ENCODE measurements at places on chromosomes 5 and 9.

GRCh38 chr9:123343443-123344191 is 12.4 kb upstream of the CRB2 start:
- DNase-seq, result no peak

DNA sequence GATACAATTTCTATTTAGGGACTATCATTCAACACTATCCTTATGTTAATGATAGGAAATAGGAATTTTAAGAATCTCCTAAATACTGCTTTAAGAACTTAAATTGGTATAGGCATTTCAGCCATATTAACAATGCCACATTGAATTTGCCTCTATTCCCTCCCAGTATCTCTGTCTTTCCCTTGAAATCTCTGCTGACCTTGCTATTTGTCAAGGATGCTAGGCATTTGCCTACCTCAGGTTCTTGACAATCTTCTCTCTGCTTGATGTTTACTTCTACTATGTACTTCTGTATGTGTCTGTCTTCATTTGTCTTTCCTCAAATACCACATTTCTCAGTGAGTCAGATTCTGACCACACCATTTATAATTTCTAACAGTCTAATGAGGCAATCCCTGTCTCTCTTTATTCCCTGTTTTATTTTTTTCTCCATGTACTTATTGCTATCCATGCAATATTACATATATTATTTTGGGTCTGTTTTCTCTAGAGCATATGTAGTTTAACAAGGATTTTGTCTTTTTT is 1461.4 kb upstream of the CDH9 start:
- no peak for DNase-seq

DNA sequence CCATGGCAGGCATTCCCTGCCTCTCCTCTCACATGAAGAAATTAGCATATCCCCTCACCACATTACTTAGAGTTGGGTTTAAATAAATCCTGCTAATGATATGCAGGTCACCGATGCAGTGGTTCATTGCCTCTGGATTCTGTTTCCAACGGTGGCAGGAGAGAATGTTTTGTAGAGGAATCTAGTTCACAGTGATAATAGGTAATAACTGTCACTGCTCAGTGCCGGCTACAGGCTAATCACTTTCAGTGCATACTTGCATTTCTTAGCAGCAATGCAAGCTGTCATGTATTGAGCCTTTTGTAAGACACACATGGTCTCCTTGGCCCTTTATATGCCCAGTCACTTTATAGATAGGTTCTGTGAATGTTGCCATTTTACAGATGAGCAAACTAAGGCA is 59.5 kb upstream of the INSYN2B start:
- DNase-seq, result no peak

DNA sequence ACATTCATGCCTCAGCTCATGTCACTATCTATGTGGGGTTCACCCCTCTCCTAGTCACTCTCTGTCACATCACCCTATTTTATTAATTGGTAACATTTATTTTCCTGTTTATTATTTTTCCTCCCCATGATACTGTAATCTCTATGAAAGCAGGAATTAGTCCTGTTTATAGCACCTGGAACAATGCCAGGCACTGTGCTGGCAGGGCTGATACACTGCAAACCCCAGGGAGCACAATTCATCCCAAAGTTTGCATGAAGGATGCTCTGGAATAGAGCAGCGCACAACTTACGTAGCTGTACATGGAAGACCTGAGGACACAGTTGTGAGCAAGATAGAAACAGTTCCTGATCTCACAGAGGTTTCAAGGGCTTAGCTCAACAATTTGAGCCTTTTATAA is 103.2 kb downstream of the NSG2 start:
- DNase-seq, result no peak

- no peak for DNase-seq
These were observed 347.3 kb downstream of the KDM4C start for GRCh38 chr9:7105095-7105494.

- DNase-seq, result no peak
These were observed 44.1 kb downstream of the DCP2 start for GRCh38 chr5:113020461-113021273.

DNA sequence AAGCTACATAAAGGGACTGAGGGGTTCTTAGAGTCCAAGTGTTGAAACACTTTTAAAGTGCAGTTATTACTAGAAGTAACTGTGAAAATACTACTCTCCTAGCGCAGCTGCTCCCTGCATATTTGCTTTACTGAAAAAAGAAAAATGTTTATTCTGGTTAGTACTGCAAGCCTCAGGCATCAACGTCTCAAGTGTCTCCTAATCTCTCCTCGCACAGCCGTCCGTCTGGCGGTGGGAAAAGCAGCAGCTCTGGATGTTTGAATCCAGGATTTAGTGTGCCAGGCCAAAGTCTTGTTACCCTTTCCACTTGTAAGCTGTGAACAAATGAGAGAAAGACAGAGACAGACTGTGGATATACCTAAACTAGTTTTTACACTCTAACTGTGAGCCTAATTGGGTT is 31.1 kb downstream of the RORB start:
- no peak for DNase-seq

GRCh38 chr5:74034733-74035132 is 408.7 kb downstream of the ARHGEF28 start:
- DNase-seq, result no peak

- DNase-seq, result no peak
These were observed 47.5 kb downstream of the FEM1C start for GRCh38 chr5:115496936-115497576.

GRCh38 chr9:8366161-8366926 is 566.8 kb upstream of the DMAC1 start:
- no peak for DNase-seq

DNA sequence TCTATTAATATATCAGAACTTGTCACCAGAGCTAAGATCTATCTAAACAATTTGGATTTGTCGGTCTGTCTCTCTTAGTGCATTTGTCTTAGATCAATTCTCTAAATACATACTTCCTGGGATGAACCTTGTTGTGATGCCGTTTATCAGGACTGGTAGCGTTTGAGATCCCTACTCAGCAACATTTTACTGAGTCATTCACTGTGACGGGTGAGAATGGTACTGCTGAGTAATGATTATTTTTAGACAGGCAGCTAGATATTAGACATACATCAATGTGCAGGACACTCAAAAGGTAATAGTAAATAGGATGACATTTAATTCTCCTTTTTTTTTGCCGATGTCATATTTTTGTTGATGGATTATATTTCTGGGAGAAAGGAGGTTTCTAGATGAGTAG is 209.0 kb downstream of the CSNK1G3 start:
- DNase-seq, result no peak

DNA sequence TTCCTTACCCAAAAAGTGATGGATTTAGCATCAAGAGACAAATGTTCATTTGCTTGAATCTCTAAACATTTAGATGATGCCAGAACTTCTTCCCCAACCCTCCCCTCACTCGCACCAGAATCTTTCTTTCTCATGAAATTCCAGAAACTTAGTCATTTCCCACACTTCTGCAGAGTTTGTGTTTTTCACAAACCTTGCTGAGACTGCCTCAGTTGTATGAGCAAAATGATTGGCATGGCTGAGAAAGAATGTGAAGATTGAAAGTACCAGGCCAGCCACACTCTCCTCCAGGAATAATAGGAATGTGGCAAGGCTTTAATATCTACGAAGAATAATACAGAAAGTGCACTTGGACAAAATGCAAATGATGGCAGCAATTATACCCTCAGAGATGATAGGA is 428.3 kb upstream of the CDH6 start:
- no peak for DNase-seq

- no peak for DNase-seq
These were observed 62.9 kb downstream of the PDE4D start for GRCh38 chr5:59830536-59831200.

DNA sequence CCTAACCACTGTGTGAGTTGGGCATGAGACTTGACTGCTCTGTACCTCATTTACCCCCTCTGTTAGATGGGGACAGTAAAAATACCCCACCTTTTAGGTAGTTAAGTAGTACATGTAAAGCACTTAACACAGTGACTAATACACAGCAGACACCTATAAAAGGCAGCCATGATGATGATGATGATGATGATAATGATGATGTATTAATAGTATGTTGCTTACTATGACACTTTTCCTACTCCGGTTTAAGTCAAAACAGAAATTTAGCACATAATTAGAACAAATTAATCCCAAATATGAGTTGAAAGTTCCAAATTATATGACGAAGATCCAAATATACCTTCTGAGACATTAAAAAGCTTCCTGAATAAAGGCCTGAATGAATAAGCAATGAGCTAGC is 222.1 kb downstream of the GAPVD1 start:
- DNase-seq, result no peak

DNA sequence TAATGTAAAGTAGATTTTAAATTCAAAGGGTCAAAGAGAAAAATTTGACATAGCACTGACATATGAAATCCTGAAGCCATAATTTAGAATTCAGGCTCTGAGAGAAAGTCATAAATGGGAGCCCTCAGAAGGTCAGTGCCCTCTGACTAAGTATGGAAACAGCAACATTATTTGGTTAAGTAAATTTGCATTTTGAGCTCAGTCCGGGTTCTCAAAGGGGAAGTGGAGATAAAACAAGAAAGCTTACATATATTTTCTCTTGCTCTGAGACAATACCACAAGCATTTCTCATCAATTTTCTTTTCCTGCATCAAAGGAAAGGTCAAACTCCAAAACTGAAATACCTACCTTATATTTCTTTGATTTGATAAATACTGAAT is 348.0 kb downstream of the SEMA5A start:
- DNase-seq, result no peak

DNA sequence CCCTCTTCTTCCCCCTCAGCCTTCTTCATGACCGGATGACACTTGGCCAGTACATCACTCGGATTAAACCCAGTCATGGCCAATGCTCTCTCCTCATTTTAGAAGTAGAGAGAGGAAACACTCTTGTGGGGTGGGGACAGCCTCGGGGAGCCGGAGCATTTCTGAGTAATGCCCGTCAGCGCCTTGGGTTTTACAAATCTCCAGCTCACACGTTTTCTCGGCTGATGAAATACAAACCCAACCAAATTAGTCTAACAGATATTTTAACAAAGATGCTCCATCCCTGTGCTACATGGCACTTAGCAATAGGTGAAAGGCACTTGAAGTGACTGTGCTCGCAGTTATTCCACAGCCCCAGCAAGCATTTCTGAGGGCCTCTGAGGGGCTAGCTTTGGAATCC is 51.7 kb downstream of the ZNF366 start:
- no peak for DNase-seq

GRCh38 chr5:179802950-179803562 is 3.6 kb downstream of the MGAT4B start:
- no peak for DNase-seq

GRCh38 chr9:82127465-82127864 is 138.9 kb downstream of the SPATA31D1 start:
- no peak for DNase-seq

- DNase-seq, result no peak
These were observed 27.5 kb downstream of the AMBP start for GRCh38 chr9:114050646-114051045.

- no peak for DNase-seq
These were observed 35.7 kb upstream of the TMED7 start for GRCh38 chr5:115661563-115661962.

DNA sequence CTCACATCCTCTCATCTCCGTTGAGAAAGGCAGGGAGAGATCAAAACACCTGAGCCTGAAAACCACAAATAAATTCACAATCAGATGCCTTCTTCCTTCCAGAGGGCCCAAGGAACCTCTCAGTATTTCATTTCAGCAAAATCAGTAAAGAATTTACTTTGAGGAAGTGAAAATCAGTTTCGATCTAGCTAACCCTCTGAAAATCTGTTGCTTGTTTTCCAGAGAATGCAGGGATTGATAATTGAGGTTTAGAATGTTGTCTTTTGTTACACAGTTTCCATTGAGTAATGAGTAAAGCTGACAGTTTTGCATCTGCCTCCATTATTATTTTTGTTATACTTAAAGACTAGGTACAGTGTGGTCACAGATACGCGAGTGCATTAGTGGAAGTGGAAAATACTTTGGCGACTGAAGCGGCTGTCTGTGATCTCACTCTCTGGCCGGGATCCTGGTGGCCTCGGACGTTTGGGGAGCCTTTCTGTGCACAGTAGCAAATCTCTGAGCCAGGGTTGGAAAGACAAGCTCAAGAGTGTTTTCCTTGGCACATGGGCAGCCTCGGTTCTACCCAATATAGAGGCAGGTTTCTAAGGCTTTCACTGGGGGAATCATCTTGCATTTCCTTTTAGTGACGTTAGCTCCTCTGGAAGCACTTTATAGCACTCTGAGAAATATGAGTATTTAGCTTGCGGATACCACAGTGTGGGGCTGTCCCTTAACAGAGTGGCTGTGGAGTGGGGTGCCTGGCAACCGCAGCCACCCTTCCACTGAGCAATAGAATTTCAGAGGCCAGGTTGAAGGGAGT is 32.2 kb upstream of the ANGPTL2 start:
- DNase-seq, result no peak

- no peak for DNase-seq
These were observed 223.4 kb downstream of the CSNK1G3 start for GRCh38 chr5:123735384-123735783.

GRCh38 chr5:87627363-87627762 is 214.6 kb upstream of the CCNH start:
- no peak for DNase-seq

DNA sequence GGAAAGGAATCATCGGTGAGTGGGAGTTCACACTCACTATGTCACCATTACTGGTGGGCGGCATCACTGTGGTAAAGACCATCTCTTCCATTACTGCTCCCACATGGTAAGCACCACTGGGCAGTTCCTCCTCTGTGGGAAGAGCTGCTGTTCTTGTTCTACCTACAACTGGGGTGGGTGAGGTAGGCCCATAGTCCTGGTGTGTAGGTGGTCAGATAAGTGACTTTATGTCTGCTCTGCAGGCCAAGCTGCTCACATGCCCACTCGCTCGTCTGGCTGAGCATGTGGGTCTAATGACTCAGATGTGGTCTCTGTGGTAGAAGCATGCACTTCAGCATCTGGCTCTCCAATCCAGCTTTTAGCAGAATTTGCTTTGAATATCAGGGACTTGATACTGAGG is 82.9 kb downstream of the TMEM215 start:
- no peak for DNase-seq

- DNase-seq, result no peak
These were observed 28.7 kb upstream of the C5orf46 start for GRCh38 chr5:147935032-147935431.

DNA sequence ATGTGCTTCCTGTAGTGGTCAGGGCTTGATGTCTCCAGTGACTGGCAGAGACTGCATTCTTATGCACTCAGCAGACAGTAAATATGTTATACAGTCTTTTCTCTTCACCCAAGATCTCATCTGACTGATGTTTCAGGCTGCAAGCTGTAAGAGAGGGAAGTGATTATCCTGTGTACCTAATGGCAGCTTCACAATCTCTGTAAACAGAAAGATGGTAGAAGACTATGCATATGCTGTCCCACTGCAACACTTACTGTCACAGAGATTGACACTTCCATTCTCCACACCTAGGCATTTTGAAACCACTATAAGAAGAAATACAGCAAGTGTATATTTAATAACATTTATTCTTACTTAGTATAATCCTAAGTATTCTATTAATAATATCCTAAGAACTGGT is 97.6 kb upstream of the ANXA1 start:
- no peak for DNase-seq

- no peak for DNase-seq
These were observed 10.2 kb downstream of the FBXO10 start for GRCh38 chr9:37565661-37566618.

GRCh38 chr5:95996904-95997723 is 35.5 kb upstream of the ELL2 start:
- DNase-seq, result no peak
